ENCODE measurements at places on chromosomes 6 and 20.
A peak's percentile ranks its signal among the peaks of the same experiment; 100 is the strongest.

GRCh38 chr6:98136333-98136732 is 698.0 kb upstream of the POU3F2 start:
- DNase-seq = no peak

DNA sequence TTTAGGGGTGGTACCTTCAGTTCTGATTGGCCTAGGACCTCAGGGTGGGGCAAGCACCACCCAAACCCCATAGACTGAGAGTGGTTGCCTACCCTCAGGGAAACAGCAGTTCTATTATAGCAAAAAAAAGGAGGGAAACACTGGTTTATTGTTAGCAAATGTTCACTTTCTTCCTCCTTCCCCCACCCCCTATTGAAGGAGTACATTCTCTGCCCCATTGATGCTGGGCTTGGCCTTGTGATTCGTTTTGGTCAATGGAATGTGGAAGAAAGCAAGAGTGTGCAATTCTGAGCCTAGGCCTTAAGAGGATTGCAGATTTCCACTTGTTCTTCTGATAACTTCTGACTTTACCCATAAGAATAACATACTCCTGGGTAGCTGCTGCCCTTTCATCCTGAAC is 255.8 kb downstream of the NFATC2 start:
- no peak for DNase-seq

DNA sequence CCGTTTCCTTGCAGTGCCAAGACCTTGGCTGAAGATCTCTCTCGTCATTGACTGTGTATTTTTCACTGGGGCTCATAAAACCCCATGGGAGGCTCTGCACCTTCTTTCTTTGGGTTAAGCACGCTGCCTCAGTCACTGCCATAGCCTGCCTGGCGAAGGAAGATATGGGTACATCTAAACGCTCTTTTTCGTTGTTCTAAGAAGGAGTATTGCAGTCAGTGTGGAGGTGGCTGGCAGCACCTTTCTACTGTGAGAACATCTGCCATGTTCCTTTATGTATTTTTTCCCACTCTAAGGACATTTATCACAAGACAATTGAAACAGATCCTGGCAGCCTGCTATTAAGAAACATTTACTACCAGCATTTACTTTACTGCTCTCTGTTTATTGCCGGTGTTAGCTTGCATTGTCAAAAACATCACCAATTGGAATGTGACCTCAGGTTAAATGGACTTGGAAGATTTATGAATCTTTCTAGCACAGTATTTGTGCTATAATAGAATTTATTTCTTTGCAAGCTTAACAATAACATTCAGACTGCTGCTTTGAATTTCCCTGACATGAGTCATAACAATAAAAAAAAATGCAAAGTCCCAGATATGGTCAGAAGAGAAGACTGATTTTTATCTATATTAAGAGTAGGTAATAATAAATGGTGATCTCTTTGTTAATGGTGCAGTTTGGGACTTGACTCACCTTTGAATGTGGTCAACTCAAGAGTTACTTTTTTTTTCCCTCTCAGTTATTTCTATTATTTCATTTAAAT is 62.2 kb upstream of the CLDN20 start:
- peak; percentile 91 for DNase-seq

DNA sequence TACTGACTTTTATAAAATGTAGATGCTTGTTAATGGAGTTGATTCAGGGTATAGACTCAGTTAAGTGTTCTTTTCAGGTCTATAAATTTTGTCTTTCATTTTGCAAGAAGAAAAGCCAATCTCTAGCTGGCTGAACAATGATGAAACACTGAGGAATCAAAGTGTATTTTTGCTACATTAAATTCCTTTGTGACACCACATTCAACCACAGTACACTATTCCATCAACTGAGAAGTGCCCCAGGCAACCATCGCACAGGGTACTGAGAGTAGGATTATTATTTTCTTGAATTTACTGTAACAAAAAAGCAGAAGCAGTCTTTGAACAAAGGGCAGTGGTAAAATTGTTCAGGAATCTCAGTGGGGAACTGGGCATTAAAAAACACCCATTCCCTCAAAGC is 83.6 kb downstream of the PREP start:
- DNase-seq = peak; percentile 69

GRCh38 chr6:35054106-35054742 is 86.9 kb downstream of the TCP11 start:
- no peak for DNase-seq

DNA sequence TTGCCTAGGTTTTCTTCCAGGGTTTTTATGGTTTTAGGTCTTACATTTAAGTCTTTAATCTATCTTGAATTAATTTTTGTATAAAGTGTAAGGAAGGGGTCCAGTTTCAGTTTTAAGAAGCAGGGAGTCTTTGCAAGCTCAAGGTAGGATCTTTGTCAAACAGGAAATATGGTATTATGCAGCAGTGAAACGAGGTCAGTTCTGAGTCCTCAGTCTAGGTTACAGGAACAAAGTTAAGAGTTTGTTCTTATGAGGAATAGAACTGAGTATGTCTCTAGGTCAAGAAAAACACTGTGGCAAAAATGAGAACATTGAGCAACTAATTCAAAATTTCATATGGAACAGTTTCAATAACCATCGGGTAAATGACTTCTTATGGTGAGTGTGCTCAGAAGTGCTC is 63.6 kb downstream of the GCLC start:
- DNase-seq = no peak

DNA sequence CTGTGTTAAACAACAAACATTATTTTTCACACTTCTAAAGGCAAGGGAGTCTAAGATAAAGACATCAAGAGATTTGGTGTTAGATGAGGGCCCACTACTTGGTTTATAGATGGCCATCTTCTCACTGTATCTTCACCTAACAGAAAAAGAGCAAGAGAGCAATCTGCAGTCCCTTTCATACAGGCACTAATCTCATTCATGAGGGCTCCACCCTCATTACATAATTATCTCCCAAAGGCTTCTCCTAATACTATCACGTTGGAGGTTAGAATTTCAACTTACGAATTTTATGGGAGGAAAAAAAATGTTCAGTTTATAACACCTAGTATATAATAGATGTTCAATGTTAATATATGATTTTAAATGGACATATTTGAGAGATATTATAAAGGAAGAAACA is 45.6 kb downstream of the HDAC2 start:
- DNase-seq = no peak

- DNase-seq = no peak
Measured at GRCh38 chr6:17258749-17259148, 22.4 kb upstream of the RBM24 start.

DNA sequence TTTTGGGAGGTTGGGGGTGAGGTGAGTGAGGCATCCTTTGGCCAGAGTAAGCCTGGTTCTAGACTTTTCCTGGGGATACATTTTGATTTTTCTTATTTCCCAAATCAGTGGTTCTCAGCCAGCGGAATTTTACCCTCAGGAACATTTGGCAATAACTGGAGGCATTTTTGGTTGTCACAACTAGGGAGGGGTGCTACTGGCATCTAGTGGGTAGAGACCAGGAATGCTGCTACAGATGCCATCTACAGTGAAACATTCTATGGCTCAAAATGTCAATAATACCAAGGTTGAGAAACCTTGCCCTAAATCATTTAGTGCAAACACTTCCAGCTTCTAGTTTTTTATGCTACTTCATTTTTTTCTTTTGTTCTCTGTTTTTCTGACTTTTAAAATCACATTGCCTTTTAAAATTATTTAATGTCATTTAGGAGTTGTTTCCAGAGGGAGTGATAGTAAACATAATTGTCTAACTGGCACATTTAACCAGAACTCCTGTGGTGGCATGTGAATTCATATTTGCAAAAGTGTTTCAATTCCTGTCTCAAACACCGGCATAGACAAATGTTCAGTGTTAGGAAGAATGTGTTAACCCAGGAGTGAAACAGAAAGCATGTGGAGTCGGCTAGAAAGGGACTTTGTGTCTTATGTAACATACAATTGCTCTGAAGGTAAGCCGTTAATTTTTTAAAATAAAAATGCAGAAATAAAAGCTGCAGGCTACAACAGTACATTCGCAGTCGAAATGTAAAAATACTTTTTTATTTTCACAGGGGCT is 59.0 kb downstream of the QRSL1 start:
- DNase-seq = no peak

DNA sequence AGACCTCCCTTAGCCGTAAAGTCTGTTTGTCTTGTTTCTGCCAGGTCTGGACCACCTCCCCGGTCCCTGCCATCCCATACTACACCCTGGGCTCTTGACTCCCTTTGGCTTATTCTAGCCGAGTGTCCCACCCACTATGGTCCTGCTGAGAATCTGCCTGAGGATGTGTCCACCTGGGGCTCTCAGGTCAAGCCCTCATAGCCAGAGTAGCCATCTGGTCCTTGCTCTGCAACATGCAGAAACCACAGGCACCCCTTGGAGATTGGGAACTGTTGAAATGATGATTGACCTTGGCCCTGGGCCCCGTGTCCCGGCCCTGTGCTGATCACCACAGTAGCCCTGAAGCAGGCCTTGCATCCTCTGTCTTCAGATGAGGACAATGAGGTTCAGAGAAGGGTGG is 44.0 kb downstream of the VSTM2L start:
- DNase-seq = no peak

GRCh38 chr6:42819803-42820511 is 38.1 kb downstream of the BICRAL start:
- no peak for DNase-seq

DNA sequence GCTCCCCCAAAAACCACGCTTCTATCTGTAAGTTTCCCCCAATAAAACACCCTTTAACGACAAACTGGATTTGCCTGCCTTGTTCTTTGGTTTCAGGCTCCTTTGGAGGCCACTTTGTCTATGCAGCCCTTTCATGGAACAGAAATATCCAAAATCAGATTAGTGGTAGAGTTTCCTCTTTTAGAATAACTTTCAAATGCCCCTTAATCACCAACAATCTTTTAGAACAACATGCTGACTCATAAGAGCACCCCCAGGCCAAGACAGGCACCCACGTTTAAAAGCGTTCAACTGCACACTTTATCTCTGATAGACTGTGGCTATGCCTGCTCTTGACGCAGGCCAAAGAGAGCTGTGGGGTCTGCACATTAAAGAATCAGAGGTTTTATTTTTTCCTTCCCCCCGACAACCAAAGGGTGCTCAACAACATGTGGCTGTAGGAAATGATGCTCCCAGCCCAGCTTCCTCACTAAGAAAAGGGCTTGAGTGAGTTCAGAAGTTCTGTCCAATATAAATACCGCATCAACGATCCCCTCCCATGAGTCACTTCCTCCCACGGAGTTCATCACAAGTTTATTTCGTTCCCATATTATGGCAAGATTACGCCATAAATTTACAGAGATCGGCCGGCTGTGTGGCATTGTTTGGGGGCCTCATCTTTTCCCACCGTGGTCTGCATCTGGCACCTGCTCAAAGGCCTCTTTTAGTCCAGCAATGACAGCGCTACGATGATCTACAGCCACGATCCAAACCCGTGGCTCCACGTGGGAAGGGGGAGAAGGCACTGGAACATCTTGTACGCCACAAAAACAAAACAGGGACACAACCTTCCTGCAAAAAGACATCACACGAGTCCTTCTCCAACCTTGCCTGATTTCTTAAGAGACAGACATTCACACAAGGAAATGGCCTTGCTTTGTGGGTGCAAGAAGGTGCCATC is 88.8 kb upstream of the NFATC2 start:
- peak; percentile 98 for DNase-seq

DNA sequence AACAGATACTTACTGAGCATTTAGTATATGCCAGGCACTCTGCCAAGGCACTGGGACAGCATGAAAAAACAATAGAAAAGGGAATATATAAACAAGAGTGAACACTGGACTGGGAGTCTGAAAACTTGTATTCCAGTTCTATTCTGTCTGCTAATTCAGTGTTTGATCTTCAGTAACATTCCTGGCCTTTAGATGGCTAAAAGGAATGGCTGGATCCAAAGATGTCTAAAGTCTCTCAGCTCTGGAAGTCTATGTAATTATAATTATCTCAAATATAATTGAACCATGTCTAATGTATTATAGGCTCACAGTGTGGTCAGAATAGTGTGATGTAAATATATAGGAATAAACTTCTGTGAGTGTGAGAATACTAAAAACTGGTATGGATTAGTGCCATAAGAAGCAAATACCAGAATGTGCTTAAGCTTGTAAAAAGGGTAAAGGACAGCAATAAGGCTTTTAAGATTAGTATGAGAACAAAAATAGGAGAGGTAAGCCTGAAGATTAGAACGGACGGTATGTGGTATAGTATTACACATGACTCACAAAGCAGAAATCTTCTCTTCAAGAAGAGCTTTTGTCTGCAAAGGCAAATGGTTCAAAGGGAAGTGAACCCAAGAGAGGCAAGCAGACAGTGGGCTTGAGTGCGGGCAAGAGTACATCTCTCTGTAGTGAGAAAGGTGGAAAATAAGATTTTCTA is 68.5 kb downstream of the TMEM200A start:
- peak; percentile 58 for DNase-seq

DNA sequence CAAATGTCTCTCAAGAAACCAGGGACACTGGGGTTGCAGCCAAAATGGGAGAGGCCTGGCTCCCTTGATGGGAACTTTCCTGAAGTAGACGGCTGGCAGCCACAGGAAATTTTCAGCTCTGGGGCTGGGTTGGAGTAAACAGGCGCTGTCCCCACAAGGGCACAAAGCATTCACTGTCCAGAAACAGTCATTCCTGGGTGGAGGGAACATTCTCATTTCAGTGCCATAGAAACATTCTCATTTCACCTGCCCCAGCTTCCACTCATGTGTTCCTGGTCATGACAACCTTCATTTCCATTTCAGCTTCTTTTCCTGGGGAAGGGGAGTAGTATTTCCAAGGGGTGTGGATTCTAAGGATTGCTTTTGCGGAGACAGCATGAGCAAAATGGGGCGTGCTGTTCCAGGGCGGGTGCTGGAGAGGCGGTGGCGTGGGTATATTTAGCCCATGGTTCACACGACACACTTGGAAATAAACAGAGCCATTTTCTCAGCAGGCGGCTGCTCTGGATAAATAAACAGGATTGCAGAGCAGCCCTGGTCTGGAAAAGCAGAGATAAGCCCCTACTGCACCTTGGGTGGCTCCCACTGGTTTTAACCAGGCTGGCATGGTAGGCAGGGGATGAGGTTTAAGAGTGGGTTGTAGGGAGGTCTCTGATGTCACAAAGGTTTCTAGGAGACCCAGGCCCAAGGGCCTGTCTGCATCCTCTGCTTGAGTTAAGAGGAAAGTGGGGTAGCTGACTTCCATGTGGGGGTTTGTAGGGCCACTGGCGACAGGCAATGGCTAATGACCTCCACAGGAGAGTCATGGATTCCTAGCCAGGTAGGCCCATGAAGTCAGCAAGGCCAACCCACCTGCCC is 32.9 kb downstream of the COX4I2 start:
- DNase-seq = peak; percentile 19

GRCh38 chr6:112881828-112882780 is 535.0 kb downstream of the RFPL4B start:
- peak; percentile 73 for DNase-seq

GRCh38 chr6:26195924-26196845 is 109.0 kb downstream of the HFE start:
- peak; percentile 48 for DNase-seq

GRCh38 chr6:153096031-153096430 is 35.1 kb downstream of the RGS17 start:
- DNase-seq = no peak

DNA sequence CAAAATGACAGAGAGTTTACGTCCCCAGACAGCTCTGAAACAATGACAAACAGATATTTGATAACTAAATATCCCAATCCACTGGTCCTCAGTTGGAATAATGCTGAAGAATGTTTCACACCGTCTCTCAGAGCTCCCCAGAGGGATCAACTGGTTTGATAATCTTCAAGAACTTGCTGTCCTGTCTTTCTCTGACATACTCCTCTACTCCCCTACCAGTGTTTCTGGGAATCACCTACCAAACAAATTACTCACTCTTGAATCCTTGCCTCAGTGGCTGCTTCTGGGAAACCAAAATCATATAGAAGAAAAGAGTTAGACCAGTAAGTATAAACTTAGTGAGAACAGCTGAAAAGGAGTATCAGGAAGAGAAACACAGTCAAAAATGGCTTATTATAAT is 469.7 kb upstream of the JAG1 start:
- DNase-seq = peak; percentile 70
